ENCODE measurements at places on chromosomes 13 and 19.

GRCh38 chr13:76387566-76387965, 498.6 kb downstream of the KCTD12 start:
- DNase-seq, result no peak

- DNase-seq, result no peak
These were observed 33.1 kb upstream of the MTIF3 start for GRCh38 chr13:27483421-27483820.

GRCh38 chr13:24868874-24869273, 104.9 kb downstream of the RNF17 start:
- no peak for DNase-seq

GRCh38 chr13:40789275-40790153, at the start of gene SLC25A15:
SLC25A15 (plus strand) TSS chr13:40789611; CDS start chr13:40793227, 3,616 bp downstream.
- peak; percentile 69 for DNase-seq

DNA sequence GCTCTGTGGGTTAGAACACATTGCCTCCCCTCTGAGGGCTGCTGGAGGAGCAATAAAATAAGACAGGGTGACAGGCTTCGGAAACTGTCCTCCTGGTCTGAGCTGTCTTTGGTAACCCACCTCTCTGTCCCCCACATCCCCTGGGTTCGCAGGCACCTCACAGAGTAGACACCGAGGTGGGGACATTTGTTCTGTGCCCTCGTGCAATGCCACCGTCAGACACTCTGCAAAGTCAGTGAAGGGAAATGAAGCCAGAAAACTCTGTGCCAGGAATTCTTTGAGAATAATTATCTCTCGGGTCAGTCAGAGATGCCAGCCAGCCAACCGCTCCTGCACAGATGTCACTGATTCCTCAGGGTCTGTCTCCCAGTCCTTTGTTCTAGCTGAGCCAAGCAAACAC, 493.6 kb downstream of the FOXO1 start:
- DNase-seq, result no peak

DNA sequence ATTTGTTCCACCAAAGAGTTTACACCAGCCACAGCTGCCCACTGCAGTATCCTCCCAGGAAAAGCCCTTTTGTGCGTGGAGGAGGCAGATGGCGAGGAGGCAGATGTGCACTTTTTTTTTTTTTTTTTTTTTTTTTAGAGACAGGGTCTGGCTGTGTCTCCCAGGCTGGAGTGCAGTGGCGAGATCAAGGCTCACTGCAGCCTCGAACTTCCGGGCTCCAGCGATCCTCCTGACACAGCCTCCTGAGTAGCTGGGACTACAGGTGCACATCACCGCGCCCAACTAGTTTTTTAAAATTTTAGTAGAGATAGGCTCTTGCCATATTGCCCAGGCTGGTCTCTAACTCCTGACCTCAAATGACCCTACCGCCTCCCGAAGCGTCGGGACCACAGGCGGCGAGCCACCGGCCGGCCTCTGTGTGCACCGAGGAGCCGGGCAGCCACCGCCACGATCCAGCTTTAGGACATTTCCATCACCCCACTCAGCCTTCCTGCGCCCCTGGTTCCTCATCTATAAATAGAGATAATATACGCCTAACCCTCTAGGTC, 563 bp upstream of the PDCD5 start:
- DNase-seq, result peak; percentile 22

Measured in WTC11 (cell line).